ENCODE measurements at places on chromosomes 5 and 9.

DNA sequence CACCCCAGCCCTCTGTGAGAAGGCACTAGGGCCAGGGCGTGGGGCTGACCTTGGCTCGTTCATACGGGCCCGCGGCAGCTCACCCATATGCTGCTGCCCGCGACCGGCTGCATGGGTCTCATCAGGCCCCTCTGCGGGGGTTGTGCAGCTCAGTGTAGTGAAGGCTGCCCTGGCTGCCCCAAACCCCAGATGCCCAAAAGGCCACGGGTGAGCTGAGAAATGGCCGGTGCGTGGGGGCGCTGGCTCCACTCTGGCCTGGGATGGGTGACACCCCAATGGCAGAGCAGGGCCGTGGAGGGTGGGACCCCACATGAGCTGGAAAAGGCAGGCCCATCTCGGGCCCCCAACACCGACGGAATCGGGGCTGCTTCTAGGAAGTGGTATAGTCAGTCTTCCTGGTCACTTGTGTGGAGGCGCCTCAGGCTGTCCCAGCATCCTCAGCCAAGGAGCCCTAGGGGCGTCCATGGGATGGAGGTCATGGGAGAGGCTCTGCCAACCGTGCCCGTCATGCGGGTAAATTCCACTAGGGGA is 19.4 kb upstream of the LRRC14B start:
- no peak for DNase-seq

DNA sequence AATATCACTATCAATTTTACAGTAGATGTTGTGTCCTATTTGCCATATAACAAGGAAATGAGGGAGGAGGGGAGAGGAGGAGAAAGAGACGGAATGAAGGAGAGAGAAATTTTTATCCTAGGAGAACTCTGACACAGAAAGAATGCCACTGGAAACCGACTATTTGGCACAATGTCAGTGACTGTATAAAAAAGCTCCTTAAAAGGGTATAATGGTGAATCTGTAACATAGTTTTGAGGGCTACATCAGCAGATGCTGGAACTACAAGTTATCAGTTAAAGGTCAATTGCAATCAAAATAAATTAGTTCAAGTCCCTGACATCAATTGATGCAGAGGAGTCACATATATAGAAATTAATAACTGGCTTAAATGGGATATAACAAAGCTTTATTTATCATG is 5.7 kb downstream of the EDIL3 start:
- no peak for DNase-seq

DNA sequence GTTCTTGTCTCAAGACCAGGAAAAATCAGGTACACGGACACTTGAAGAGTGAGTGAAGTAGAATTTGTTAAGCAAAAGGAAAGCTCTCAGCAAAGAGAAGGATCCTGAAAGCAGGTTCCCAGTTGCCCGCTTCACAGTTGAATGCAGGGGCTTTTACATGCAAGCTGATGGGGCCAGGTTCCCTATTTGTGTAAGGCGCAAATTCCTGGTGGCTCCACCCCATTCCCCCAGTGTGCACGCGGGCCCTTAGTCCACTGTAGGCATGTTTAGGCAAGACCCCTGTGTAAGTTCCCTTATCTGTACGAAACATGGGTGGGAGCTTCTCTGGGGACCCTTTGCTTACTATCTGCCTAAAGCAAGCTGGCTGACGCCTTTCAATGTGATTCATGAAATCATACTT is 2.7 kb upstream of the AGTPBP1 start:
- no peak for DNase-seq

GRCh38 chr5:108531367-108532128 is 149.7 kb upstream of the FBXL17 start:
- no peak for DNase-seq

- DNase-seq, result no peak
Observed at GRCh38 chr5:154377754-154378533, 67.9 kb upstream of the SAP30L start.

GRCh38 chr5:132060501-132061161 is at the start of gene IL3:
Gene IL3 (plus strand): TSS chr5:132060655. CDS start chr5:132060707, 52 bp downstream.
- no peak for DNase-seq

DNA sequence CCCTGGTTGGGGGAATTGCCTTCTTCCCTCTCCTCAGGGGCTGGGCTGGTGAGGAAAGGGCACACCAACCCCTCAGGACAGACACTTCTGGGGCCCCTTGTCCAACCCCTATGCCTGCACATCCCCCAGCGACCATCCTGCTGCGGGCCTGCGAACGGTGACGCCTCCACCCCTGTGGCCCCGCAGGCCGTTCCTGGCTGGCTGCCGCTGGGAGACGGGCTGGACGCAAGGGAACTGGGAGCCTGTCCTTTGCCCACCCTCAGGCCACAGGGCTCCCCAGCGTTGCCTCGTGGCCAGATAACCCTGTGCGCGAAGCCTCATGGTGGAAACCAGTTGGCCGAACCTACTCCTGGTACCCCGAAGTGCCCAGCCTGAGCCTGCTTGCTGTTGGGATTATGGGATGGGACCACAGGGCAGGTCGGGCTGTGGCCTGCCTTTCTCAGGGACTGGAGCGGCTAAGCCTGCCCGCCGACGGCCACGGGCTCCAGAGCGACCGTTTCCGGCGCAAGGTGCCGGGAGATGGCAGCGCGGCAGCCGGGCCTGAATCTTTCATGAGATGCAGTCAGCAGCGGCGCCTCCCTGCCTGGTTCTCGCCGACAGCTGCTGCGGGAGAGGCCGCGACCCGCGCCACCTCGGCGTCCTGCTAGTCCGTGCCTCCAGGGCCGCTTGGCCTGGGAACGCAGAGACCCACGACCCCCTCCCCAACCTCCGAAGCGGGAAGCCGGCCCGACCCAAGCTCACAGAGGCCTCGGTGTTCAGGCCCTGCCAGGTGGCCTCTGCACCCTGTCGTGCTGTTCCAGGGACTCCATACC is 6.5 kb upstream of the PITX1 start:
- peak; percentile 67 for DNase-seq

GRCh38 chr5:101977729-101978345 is 318.2 kb downstream of the SLCO4C1 start:
- peak; percentile 3 for DNase-seq

Measured in right kidney (tissue), 9 donors.